ENCODE measurements at places on chromosomes 1 and 21.

GRCh38 chr1:43841321-43842174 is 92.1 kb upstream of the ARTN start:
- no peak for DNase-seq

DNA sequence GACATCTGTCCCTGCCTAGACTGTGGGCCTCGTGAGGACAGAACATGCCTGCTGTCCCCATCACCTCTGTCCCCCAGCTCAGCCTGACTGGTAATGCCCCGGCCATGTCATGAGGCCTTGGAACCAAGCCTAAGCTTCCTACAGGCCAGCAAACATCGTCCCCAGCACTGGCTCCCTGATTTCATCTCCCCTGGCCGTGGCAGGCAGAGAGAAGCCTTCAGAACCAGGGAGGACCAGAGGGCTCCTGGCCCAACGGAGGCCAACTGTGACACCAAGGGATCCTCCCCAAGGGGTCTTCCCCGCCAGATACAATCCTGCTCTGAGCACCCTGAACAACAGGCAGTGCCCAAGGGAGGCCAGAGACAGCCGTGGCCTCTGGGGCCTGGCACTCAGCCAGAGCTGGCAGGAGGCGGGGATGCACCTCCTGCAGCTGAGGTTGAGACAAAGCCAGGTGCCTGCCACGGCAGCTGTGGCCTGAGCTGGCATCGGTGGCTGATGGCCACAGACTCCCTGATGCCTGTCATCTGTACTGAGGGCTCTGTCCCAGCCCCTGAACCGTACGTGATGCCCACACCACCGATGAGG is 9.9 kb upstream of the NPHP4 start:
- DNase-seq, result no peak

DNA sequence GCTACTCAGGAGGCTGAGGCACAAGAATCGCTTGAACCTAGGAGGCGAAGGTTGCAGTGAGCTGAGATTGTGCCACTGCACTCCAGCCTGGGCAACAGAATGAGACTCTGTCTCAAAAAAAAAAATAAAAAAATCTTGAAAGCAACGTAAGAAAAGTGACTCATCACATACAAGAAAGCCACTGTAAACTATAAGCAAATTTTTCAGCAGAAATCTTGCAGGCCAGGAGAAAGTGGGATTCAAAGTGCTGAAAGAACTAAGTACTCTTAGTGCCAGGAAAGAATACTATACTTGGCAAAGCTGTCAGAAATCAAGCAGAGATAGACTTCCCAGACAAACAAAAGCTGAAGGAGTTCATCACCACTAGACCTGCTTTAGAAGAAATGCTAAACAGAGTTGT is 4.4 kb upstream of the HMGN1 start:
- peak; percentile 13 for DNase-seq

DNA sequence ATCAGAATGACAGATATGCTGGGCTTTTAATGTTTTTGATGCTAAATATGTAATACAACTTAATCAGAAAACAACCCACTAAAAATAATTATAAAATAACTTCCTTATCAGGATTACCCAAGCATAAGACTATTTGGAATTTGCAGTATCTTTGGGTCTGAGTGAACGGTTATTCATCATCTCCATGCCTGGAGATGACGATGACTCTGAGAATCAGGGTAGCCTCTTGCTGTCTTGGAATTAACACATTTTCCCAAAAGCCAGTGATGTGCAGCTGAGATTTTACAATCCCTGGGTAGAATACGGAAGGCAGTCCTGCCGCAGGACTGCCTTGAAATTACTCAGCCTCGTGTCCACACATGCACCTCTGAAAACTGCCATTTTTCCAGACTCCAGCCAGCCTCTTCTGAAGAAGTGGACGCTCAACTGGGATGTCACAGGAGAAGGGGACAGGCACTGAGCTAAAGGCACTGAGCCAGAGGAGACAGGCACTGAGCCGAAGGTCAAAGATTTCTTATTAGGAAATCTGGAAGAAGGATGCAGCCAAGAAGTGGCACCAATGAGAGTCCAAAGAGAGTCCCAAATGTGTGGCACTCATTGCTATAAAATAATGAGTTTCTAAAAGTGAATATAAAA is 85.5 kb downstream of the PGBD5 start:
- no peak for DNase-seq

- DNase-seq, result no peak
These were observed 13.7 kb upstream of the ARTN start for GRCh38 chr1:43919906-43920305.

- DNase-seq, result no peak
These were observed 136.3 kb downstream of the ACTL8 start for GRCh38 chr1:17891205-17892110.

DNA sequence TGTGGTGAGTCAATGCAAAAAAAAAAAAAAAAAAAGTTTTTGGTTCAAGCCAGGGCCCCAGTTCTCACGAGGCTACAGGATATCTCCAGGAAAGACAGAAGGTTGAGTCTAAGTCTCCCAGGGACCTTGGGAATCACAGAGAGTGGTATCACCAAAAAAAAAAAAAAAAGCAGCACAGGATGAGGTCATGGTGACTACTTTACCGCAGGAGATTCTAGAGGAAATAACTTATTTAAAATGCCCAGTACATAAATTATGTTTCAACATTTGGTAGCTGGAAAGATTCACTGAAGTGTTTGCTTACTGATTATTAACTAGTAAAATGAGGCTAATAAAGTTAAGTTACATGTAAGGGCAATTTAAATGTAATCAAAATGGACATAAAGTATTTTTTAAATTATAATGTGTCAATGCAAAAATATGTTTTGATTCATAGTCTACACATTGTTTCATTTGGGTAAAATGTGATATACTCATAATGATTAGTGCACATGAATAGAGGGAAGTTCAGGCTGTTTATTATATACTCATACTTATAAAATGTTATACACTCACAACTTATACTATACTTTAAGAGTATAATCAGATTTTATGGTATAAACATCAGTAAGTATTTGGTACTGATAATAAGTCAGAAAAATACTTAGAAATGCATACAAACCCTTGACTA is 84.1 kb downstream of the PLPPR5 start:
- DNase-seq, result peak; percentile 90

GRCh38 chr1:39129514-39129913 is 75.0 kb upstream of the MACF1 start:
- peak; percentile 47 for DNase-seq

- peak; percentile 59 for DNase-seq
These were observed 1.2 kb downstream of the GPR52 start for GRCh38 chr1:174448974-174449373.

GRCh38 chr1:198258491-198258890 is 101.7 kb downstream of the NEK7 start:
- peak; percentile 92 for DNase-seq
